ENCODE measurements at places on chromosomes 16 and 17. TPM values are rescaled to one million over a fixed set of nuclear protein-coding genes. Genes with fewer than 3 reads are reported as not detected.

DNA sequence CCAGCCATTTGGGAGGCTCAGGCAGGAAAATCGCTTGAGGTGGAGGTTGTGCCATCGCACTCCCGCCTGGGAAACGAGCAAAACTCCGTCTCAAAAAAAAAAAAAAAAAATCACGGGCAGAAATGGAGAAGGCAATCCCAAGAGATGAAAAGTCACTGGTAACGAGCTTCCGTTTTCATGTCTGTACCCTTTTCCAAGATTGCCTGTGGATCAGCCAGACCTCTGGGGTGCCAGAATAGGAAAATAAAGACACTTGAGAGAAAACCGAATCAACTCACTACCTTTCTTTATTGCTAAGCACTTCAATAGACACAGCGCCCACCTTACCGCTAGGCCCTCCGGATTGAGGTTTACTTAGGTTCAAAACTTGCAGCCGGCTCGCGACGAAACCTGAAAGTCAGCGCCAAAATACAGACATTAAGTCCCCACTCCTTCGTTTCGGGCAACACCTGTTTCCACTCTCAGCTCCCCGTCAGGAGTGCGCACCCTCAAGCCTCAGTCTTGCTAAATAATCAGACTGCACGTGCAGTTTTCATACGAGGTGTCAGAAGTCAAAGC, 970 bp upstream of the TRAF7 start:
- no peak for DNase-seq

GRCh38 chr17:60163108-60163784, 13.5 kb downstream of the CA4 start:
- no peak for DNase-seq

- DNase-seq = no peak
Measured at GRCh38 chr16:46918905-46919792, 35.0 kb downstream of the GPT2 start.

DNA sequence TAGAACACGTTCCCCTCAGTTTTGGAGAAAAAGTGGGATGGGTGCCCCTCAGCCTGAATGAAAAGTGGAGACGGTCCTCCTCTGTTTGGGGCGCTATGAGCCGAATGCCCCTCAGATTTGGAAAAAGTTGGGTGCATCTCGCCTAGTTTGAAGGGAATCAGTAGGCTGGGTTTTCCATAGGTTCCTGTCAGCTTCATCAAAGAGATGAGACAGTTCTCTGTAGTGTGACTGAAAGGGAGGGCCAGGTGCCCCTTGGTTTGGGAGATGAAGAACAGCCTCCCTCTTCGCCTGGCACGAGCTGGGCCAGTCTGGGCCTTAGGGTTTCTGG, 742 bp upstream of the SLC9A5 start:
- no peak for DNase-seq

Gene ASGR1
- 2.3 TPM for total RNA-seq

GRCh38 chr17:19290066-19290705, 53.0 kb downstream of the EPN2 start:
- no peak for DNase-seq

DNA sequence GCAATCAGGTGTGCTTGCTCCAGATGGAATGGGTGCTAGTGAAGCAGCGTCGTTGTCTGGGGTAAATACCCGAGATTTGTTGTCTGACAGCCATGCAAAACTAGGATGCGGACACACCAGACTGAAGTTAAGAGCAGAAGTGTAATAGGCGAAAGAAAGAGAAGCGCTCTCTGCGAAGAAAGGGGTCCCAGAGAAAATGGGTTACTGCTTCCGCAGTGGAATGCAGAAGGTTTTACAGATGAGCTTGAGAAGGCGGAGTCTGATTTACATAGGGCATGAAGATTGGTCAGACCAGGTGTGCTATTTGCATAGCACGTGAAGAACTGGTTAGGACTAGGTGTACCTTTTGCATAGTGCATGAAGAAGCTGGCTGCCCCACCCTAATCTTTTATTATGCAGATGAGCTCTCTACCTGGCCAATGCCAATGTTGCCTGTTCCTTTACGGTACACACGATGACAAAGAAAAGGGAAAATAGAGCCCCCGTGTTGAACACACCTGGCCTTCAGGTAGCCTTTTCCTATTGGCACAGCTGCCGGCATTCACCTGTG, 32.0 kb upstream of the SNN start:
- no peak for DNase-seq

GRCh38 chr17:10290041-10290440, 82.8 kb downstream of the MYH13 start:
- DNase-seq = no peak
